ENCODE measurements at places on chromosomes 7 and 10.

GRCh38 chr10:75740541-75740940, 309.1 kb downstream of the LRMDA start:
- no peak for DNase-seq

- no peak for DNase-seq
Observed at GRCh38 chr10:129622736-129623135, 155.7 kb downstream of the MGMT start.

DNA sequence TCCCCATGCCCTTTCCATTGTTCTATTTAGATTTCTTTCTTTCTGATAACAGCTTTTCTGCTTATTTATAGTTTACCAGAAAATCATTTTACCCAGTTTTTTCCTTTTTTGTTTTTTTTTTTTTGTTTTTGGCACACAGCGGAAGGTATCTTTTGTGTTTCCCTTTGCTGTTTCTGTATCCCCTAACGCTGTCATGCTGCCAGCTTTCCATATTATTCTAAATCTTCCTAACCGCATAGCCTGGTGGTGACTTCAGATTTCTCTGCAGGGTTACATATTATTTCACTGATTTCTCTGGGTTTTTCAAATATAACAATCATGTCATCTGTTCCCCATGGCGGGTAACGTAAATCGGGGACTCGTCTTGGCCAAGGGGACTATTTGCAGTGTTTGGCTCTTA, 4.0 kb upstream of the SLC29A4 start:
- no peak for DNase-seq

- DNase-seq, result no peak
Observed at GRCh38 chr7:33325754-33326484, 196.6 kb downstream of the BBS9 start.

GRCh38 chr7:98224701-98225181, 13.5 kb downstream of the BHLHA15 start:
- peak; percentile 74 for DNase-seq

DNA sequence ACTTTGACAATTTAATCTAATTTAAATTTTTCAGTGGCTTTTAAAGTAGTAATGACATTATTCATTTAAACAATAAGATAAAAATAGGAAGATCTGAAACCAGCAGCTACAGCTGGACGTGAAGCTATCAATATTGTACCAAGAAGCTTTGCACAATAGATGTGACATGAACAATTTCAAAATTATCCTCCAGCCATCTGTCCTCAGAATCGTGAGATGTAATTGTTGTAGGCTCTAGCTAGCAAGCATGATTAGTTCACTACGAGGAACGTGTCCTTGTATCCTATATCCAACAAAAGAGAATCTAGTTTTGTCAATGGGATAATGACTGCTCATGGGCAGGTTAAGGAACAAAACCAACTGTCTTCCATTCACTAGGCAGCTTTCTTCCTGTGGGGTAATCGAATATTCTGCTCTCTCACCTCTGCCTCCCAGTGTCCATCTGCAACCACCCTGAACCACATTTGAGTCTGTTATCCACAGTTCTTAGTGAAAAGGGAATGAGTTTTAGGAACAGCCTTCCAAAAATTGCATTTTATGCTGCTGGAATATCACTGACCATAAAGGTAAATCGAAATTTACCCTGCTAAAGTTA, 247.3 kb downstream of the PARD3 start:
- DNase-seq, result no peak

DNA sequence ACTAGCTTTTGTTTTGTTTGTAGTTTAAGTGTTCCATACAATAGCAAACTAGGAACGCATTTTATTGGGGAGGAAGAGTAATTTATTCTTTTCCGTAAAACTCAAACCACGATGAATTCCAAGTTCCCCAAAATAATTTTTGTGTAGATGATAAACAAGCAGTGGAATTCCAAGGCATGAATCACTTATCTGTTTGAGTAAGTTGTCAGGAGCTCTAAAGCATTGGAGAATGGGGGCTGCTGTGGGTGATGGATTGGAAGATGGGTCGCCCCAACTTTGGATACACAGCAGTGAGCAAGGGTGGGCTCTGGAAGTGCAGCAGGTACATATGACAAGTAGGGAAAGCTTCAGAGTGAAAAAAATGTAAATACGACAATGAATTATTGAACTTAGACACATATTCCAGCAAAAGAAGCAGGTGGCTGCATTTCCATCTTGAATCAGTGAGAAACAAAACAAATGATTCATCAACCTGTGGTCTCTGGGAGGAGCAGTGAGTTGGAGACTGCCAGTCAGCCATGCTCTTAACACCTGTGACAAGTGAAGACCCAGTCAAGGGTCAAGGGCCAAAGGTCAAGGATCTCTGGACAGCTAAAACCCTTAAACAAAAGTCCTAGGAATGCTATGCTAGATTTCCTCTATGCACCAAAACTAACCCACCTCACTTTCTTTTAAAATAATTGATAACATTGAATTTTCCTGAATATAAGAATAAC, 34.2 kb upstream of the ADRB1 start:
- DNase-seq, result no peak

GRCh38 chr10:7188456-7189050, 222.3 kb downstream of the SFMBT2 start:
- no peak for DNase-seq

GRCh38 chr10:79270466-79271246, 76.6 kb upstream of the PPIF start:
- no peak for DNase-seq

GRCh38 chr10:63068246-63068645, 64.9 kb upstream of the NRBF2 start:
- DNase-seq, result no peak

DNA sequence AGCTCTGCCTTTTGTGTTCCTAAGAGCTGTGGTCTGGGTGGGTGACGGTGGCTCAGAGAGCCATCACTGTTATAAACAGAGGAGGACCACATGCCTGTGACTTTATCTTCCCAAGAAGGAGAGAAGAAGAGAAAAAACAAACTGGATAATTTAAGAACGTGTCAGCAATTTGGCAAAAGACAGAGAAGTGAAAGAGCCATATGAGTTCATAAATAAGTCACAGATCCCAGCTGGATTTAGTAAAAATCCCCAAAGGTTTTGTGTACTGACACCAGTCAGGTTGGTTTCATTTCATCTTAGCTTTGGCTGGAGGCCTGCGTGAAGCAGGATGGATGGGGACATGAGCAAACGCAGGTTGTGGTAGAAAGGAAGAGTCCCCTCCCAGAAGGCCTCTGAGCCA, 120.7 kb downstream of the CXCL12 start:
- no peak for DNase-seq

DNA sequence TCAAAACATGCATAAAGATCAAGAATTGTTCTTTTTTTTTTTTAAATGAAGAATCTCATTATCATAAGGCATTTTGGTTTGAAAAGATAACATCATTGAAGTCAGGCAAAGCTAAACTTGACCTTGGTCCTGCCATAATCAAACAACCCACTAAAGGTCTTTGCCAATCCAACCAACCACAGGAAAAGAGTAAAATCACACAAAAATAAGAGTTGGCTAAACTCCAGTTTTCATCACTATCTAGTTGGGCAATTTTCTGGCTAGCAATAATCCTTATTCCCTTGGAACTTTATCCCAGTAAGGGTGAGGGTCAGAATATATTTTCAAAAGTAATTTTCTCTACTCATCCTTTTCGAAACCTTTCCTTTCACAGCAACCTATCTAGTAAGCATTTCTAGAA, 62.4 kb downstream of the HIBADH start:
- no peak for DNase-seq

DNA sequence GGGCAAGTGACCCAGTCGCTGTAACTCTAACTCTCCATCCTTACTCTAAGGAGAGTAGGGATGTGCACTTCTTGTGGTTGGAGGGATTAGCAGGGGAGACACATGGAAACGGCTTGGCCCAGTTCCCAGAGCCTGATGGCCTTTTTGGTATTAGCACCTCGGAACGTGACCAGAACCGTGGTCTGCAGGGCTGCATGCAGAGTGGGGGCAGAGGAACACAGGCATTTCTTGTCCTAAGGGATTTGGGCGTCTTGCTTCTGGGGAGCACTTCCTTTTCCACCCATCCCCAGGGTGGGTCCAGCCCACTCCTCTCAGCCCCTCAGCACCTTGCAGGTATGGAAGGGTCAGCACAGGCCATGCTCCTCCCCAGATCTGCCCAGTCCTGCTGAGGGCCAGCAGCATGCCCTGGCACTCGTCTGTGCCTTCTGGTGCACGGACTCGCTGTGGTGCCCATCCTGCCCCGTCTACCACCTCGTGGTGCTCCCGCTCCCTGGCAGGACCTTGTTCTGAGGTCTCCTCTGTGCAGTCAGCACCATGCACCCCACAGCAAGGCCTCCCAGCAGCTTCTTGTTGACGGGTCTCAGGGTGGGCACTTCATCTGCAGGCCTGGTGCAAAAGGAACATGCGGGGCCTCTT, 109.6 kb downstream of the ACTR3B start:
- no peak for DNase-seq

DNA sequence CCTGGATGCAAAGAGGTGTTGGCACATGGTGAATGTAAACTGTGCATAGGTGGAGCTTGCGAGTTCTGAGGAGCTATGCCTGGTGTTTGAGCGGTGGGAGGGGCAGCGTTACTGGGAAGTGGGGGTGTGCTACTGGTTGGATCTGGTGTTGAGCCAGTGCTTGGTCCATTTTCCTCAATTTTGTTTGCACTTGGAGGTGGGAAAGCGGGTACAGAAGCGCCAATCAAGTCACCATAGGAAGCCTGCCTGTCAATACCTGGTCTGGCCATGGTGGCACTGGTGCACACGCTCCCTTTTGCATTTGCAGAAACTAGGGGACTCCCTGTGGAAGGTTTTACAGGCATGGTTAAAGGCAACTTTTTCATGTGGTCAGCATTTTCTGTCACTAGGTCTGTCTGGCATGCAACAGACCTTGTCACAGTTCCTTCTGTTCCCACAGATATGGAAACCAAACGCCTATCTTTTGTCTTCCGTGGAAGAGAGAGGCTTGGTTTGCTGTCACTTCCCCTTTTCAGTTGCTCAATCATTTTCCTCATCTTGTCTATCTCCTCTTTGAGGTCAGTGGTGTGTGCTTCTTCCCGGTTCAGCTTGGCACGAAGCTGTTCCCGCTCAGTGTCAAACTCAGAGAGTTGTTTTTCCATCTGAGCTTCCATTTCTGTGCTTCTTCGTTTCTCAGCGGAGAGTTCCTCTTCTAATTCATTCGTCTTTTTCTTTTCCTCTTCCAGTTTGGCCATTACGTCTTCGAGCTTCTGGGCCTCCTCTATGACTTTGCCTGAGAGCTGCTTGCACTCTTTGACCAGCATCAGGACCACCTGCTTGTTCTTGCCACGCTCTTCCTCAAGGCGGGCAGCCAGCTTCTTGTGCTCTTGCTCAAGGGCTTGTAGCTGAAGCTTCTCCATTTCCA, 81.1 kb downstream of the CTTNBP2 start:
- DNase-seq, result no peak

DNA sequence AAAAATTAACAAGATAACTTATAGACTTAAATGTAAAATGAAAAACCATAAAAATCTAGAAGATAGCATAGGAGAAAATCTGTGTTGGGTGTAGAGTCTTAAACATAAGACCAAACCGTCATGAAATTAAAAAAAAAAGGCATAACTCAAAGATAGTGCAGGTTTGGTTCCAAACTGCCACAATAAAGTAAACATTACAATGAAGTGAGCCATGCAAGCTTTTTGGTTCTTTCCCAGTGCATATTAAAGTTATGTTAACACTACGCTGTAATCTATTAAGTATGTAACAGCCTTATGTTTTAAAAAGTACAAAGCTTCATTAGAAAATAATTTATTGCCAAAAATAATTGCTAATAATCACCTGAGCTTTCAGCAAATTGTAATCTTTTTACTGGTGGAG, 1366.5 kb upstream of the LRRTM3 start:
- DNase-seq, result no peak

DNA sequence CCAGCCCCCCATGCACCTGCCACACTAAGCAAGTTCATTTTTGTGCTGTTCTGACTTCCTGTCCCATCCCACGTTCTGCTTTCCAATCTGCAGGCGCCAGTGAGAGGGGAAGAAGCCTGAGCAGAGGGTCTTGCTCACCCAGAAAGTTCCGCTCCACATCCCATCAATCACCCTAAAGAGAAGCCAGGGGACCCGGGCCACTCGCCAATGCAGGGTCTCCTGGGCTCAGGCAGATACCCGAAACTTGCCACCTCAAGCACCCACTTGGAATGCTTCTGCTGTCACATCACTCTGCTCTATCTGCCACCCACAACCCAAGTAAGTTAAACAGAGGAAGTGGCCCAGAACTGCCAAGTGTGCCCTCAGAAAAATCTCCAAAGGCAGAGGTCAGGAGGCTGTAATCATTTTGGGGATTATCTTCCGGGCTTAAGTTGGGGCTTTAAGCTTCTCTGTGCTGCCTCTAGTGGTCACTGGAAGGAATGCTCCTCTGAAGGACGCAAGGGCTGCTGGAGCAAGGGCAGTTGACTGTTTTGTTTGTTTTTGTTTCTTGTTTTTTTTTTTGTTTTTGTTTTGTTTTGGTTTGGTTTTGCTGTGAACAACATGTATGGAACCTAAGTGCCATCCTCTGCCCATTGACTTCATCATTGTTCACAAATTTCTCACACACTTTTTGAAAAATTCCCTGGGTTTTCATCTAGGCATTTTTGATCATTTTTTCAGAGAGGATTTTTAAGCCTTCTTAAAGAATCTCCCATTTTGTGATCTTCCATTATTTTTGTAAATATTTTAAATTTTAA, 25.5 kb downstream of the PRR15 start:
- peak; percentile 62 for DNase-seq

DNA sequence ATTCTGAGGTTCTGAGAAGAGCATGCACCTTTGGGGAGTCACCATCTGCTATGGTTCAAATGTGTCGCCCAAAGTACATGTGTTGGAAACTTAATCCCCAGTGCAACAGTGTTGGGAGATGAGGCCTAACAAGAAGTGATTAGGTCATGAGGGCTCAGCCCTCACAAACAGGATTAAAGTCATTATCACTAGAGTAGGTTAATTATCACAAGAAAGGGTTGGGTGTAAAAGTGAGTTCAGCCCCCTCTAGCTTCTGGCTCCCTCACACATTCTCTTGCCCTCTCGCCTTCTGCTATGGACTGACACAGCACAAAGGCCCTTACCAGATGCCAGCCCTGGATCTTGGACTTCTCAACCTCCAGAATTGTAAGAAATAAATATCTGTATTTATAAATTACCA, 100.3 kb upstream of the C10orf90 start:
- DNase-seq, result no peak
